A549 treated with Mapracorat at 1 μM for 4 hours (cell line): ENCODE measurements at places on chromosomes 11 and 22. TPM values are rescaled to one million over a fixed set of nuclear protein-coding genes. Genes with fewer than 3 reads are reported as not detected.

DAGLA gene
- total RNA-seq = 3.8 to 7.1 TPM (median 6.5 TPM) in 5 replicates

SSH3 gene
- total RNA-seq = 16.2 to 30.3 TPM (median 25.0 TPM) in 5 replicates

MFRP gene
- not detected in 5 replicates for total RNA-seq

SYT7 gene
- total RNA-seq = 0.84 to 1.3 TPM (median 1.2 TPM) in 5 replicates

PTPRJ gene
- total RNA-seq = 33.2 to 50.6 TPM (median 47.0 TPM) in 5 replicates

CSTF3 gene
- 24.9 to 29.0 TPM (median 25.8 TPM) in 5 replicates for total RNA-seq

SART1 gene
- total RNA-seq = 46.4 to 64.2 TPM (median 56.3 TPM) in 5 replicates

ABTB2 gene
- total RNA-seq = 28.4 to 45.9 TPM (median 38.6 TPM) in 5 replicates

SLC5A1 gene
- total RNA-seq = 0.06 TPM in 1 of 5 replicates, not detected in the others

TLCD5 gene
- 5.3 to 7.9 TPM (median 7.0 TPM) in 5 replicates for total RNA-seq

OR10A2 gene
- total RNA-seq = not detected in 5 replicates

APLNR gene
- 0.05 to 0.07 TPM in 2 of 5 replicates, not detected in the others for total RNA-seq

MRGPRX4 gene
- total RNA-seq = not detected in 5 replicates

DDI1 gene
- total RNA-seq = not detected in 5 replicates

SLC29A2 gene
- total RNA-seq = 6.4 to 7.5 TPM (median 6.8 TPM) in 5 replicates

TRPM5 gene
- total RNA-seq = not detected in 5 replicates

MRGPRE gene
- not detected in 5 replicates for total RNA-seq

MLC1 gene
- total RNA-seq = not detected in 5 replicates

TMPRSS6 gene
- 0.05 TPM in 1 of 5 replicates, not detected in the others for total RNA-seq

TRIM6 gene
- 8.7 to 9.9 TPM (median 9.2 TPM) in 5 replicates for total RNA-seq
